IPS DF 19.7 (cell line): ENCODE measurements at places on chromosomes 3 and 15.

GRCh38 chr3:133282236-133282635 is 117.6 kb upstream of the BFSP2 start:
- DNase-seq: no peak

GRCh38 chr3:16377196-16377595 is 112.2 kb downstream of the OXNAD1 start:
- no peak for DNase-seq

DNA sequence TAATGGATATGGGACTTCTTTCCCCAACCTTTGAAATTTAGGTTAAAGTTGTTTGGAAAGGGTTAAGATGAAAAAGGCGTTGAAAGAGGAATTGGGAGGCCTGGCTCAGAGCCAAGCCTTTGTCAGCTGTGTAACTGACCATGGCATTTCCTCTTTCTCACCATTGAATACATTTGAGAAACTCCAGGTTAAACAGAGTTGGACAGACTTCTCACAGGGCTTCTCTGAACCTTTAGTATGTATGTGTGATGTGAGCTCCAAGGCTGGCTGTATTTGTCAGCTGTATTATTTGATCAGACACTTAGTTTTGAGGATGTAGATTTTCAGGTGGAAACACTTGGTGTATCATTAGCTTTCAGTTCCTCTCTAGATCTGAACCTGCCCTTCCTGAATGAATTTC is 136.4 kb upstream of the GOLGA6L4 start:
- no peak for DNase-seq

DNA sequence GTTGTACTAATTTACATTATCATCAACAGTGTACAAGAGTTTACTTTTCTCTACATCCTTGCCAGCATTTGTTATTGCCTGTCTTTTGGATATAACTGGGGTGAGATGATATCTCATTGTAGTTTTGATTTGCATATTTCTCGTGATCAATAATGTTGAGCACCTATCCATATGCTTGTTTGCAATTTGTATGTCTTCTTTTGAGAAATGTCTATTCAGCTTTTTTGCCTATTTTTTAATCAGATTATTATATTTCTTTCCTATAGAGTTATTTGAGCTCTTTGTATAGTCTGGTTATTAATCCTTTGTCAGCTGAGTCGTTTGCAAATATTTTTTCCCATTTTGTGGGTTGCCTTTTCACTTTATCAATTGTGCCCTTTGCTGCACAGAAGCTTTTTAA is 540.8 kb upstream of the SGO1 start:
- DNase-seq: no peak

- no peak for DNase-seq
Observed at GRCh38 chr3:187976365-187976900, 177.5 kb upstream of the LPP start.

- no peak for DNase-seq
Observed at GRCh38 chr3:52185837-52186236, 12.1 kb upstream of the ALAS1 start.

- DNase-seq: no peak
Observed at GRCh38 chr3:87350367-87351199, 74.2 kb upstream of the POU1F1 start.

GRCh38 chr3:73437828-73438227 is 186.9 kb downstream of the PDZRN3 start:
- DNase-seq: no peak

GRCh38 chr3:178267158-178267844 is 268.9 kb upstream of the KCNMB2 start:
- no peak for DNase-seq

DNA sequence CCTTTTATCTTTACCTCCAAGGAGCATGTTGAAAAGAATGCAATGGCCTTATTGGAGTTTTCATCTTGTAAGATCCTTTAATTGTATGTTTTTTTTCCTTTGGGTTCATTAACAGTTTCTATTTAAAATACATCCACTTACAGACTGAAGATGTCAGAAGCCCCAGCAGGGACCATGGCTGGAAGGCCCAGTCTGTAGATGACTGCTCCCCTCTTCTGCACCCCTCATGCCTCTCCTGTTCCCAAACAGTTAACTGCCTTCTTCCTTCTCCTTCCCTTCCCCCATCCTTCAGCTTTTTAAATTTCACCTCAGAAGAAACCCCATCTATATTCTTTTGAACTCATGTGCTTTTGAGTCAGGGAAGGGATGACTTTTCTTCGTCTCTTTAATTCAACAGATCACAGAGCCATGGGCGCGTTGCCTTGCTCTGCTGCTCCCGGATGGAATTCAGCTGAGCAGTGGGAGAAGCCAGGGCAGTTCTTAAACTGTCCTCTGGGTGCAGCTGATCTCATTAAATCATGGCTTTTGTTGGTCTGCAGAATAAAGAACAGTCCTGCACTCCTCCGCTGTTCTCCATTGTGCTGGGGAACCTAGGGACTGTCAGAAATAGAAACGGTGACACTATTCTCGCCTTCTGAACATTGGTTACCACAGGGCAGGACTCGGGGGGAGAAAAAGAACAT is 71.5 kb upstream of the EIF1B start:
- DNase-seq: no peak

GRCh38 chr3:189652042-189652441 is 20.9 kb downstream of the TP63 start:
- no peak for DNase-seq

- DNase-seq: no peak
Observed at GRCh38 chr3:65288776-65289175, 601.0 kb upstream of the ADAMTS9 start.

GRCh38 chr3:98750276-98750919 is 12.7 kb upstream of the ST3GAL6 start:
- no peak for DNase-seq

- no peak for DNase-seq
Observed at GRCh38 chr15:58138106-58138505, at the start of gene AQP9. TSS of gene AQP9 (plus strand) at chr15:58138381. CDS start at chr15:58138566, 185 bp downstream.

- no peak for DNase-seq
Observed at GRCh38 chr3:94156626-94157025, 93.8 kb downstream of the NSUN3 start.

GRCh38 chr15:83285284-83285978 is 967 bp upstream of the BNC1 start:
- no peak for DNase-seq

DNA sequence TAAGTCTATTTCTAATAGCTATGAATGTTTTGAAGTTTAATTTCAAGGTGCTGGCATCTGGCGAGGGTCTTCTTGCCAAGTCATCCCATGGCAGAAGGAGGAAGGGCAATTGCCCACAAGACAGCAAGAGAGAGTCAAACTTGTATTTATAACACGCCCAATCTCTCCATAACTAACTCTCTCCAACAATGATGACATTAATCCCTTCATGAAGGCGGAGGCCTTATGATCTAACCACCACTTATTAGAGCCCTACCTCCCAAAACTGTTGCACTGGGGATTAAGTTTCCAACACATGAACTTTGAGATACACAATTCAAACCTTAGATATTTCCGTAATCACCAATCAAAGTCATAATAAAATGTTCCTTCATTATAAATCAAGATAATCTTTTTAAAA is 406.9 kb downstream of the CNTN6 start:
- DNase-seq: no peak

DNA sequence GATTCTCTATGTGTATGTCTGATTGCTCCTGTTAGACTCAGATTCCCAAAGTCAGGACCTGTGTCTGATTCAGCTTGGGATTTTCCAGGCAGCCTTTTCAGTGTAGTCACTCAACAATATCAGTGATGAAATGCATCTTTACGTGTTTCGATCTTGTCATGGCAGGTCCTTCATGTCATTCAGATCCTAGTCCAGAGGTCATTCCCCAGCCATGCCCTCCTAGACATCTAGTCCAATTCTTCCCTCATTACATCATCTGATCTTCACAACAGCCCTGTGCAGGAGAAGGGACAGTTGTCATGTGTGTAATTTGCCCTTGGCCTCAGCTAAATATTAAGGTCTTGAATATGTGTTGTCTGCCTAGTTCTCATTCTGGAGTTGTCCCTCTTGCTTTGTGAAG is 153.2 kb upstream of the NR2E3 start:
- DNase-seq: no peak

DNA sequence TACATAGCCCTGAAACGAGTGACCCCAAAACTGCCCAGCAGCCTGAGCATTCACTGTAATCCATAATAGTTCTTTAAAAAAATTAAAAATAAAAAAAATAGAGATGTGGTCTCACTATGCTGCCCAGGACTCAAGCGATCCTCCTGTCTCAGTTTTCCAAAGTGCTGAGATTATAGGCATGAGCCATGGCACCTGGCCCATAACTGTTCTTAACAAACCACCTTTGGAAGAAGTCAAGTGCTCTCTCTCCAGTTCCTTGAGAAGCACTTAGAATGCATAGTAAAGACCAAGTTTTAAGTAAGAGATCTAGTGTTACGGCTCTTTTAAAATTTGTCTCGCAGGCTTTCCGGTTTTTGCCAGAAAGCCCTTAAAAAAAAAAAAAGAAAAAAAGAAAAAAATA is 8.2 kb downstream of the CDC25A start:
- no peak for DNase-seq

GRCh38 chr3:54094926-54095325 is 27.4 kb upstream of the CACNA2D3 start:
- DNase-seq: no peak

DNA sequence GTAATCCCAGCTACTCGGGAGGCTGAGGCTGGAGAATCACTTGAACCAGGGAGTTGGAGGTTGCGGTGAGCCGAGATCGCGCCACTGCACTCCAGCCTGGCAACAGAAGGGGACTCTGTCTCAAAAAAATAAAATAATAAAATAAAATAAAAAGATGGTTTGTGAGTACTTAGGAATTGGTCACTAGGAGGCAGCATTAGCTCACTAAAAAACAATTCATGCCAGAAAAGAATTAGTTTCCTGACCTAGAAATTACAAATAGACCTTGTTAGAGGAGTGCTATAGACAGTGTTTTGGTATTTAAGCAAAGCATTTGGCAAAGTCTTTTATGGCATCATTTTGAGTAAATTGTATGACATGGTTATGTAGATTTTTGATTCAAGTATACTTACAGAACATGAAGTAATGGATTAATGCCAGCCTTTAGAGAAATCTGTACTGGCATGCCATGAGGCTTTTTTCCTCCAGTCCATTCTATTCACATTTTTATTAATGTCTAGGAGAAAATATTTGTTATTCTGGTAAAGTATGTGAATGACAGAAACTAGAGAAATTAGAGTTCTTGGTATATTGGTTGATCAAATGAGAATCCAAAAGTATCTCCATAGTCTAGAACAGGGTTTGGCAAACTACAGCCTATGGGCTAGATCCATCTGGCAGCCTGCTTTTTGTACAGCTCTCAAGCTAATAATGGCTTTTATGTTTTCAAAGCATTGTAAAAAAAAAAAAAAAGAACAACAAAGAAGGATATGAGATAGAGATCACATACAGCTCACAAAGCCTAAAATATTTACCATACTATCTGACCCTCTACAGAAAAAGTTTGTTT is 81.6 kb downstream of the LRRC49 start:
- DNase-seq: no peak

DNA sequence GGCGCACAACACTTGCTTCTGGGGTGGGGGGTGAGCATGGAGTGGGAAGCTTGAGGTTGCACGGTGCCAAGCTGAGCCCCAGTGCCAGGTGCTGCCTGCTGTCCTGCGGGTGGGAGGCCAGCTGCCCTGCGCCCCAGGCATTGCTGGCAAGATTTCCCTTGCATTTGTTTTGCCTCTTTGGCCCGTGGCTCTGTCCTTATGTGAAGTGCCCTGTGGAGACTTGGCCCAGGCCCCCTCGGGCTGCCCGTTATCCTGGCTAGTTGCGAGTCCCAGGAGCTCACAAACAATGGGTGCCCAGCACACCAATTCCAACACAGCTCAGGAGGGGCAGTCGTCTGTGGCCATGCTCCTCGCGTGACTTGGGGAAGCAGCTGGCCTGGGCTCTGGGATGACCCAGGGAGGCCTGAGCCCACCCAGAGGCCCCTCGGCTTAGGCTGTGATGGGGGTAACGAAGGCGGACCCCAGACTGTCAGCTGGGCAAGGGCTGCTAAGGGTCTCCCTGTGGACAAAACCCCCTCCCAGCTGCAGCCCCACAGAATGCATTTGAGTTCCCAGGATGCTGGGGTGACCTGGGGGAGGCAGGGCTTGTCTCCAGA is 5.9 kb downstream of the C3orf22 start:
- DNase-seq: no peak

- DNase-seq: no peak
Observed at GRCh38 chr15:97747342-97747741, 213.2 kb upstream of the ARRDC4 start.

DNA sequence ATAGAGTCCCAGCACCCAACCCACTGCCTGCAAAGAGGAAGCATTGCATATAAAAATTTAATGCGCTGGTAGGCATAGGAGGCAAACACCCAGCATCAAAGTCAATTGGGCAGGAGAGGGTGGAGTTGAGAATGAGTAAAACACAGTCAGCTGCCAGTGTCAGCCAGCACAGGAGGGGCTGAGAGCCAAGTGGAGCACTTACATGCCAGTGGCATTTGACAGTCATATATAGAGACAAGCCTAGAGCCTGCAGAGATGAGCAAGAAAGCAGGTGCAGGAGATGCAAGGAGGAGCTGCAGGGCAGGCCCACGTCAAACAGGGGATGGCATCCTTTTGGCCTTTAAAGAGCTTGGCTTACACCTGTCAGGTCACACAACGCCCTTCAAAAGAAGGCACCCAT is 27.6 kb upstream of the ZFAND6 start:
- no peak for DNase-seq

GRCh38 chr3:144821583-144821982 is 850.0 kb downstream of the DIPK2A start:
- no peak for DNase-seq

DNA sequence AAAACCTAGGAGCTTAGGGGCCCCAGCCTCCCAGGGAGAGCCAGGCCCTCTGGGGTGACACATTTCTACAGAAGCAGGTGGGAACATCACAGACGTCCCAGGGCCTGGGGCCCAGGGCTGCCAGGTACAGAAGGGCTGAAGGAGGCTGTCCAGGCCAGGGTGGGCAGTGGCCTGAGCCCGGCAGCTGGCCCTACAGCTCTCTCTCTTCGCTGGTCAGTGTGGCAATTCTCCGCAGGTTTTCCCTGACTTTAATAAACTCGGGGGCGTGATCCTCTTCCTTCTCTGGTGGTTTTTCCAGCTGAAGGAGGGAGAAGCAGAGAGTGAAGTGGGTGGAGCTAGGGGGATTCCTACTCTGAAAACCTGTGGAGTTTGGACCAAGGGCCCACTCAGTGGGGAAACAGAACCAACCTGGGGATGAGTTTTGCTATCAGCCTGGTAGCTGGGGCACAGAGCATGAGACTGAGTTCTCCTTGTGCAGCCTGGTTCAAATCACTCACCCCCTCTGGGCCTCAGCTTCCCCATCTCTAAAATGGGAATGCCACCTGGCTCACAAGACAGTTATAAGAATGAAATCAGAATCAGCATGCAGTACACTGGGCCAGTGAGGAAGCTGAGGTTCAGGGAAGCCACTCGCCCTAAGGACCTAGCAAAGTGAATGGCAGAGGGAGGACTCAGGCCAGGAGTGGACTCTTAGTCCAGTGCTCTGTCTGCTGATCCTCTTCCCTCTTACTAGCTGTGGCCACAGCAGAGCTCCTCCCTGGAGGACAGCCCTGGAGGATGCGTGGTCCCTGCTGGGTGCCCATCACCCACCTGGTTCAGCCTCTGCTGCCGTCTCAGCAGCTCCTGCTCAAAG is 10.6 kb downstream of the FAM107A start:
- DNase-seq: no peak
